K562 (cell line): ENCODE measurements at places on chromosomes 4 and X.

GRCh38 chr4:75490155-75490554 lies 24.0 kb downstream of the RCHY1 start:
- H3K4me3 ChIP-seq: no peak overlapping the region
- H3K36me3 ChIP-seq: peaks cover 77% of the 10 kb centered on the region
- no peak for DNase-seq
- H3K4me1 ChIP-seq: no peaks in the 10 kb centered on the region
- H3K27me3 ChIP-seq: no peaks in the 10 kb centered on the region

GRCh38 chr4:90028460-90028859 lies 98.7 kb upstream of the CCSER1 start:
- no peaks in the 10 kb centered on the region for H3K27me3 ChIP-seq
- no peak overlapping the region for H3K27ac ChIP-seq

DNA sequence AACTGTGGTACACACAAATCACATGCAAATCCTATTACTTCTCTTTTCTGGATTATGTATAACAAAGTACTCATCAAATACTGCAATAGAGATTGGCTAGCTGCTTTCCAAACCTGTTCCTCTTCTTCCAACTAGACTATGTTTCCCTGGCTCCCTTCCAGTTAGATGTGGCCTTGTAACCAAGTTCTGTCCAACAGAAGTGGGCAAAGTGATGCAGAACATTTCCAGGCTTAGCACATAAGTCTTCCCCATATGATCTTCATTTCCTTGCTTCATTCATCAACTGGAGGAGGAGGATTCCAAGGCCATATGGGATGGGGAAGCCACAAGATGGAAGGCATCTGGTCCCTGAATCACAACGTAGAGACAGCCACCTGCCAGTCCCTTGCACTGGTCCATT lies 8.0 kb downstream of the SLC9A7 start:
- DNase-seq: no peak
- no peaks in the 10 kb centered on the region for H3K36me3 ChIP-seq
- no peak overlapping the region for H3K4me3 ChIP-seq
- H3K27ac ChIP-seq: no peak overlapping the region
- H3K4me1 ChIP-seq: no peaks in the 10 kb centered on the region

DNA sequence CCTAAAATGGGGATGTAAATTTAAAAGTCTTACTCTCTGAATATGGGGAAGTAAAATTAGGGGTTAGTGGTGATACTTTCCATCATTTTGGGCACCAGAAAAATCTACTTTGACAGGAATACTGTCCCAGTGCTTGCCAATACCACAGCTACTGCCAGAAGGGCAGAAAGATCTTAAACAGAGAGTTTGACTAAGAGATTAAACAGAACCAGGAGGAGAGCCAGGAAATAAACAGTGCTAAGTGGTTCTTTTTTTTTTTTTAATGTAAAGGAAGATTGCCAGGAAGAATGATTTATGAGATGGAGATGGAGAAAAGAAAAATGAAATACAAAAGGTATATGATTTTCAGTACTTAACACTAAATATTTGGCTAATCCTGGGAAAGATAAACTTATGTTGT lies 126.8 kb downstream of the RTL3 start:
- H3K36me3 ChIP-seq: no peaks in the 10 kb centered on the region
- H3K4me3 ChIP-seq: no peak overlapping the region
- H3K27me3 ChIP-seq: no peaks in the 10 kb centered on the region
- no peak for DNase-seq

- H3K4me3 ChIP-seq: no peak overlapping the region
- no peak overlapping the region for H3K27ac ChIP-seq
- DNase-seq: no peak
- no peaks in the 10 kb centered on the region for H3K36me3 ChIP-seq
- H3K27me3 ChIP-seq: no peaks in the 10 kb centered on the region
Observed at GRCh38 chr4:73520821-73521220, 39.3 kb downstream of the AFM start.

DNA sequence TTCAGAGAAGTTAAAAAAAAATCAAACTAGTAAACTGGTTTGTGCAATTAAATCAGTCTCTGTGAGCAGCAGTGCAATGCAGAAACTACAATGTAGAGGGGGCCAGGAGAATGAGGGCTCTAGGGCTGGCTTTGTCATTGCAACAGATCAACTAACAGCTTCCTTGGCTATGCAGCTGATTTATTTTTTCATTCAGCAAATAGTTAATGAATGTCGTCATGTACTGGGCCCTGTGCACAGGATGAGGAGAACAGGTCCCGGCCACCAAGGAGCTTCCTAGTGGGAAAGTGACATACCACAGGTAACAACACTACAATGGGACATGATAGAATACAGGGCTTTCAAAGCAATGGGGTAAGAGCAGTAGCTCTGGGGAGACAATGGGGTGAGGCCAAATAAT lies 190.1 kb downstream of the NSUN7 start:
- H3K4me1 ChIP-seq: no peaks in the 10 kb centered on the region
- no peak overlapping the region for H3K4me3 ChIP-seq
- DNase-seq: no peak
- H3K27me3 ChIP-seq: no peaks in the 10 kb centered on the region
- no peaks in the 10 kb centered on the region for H3K36me3 ChIP-seq

DNA sequence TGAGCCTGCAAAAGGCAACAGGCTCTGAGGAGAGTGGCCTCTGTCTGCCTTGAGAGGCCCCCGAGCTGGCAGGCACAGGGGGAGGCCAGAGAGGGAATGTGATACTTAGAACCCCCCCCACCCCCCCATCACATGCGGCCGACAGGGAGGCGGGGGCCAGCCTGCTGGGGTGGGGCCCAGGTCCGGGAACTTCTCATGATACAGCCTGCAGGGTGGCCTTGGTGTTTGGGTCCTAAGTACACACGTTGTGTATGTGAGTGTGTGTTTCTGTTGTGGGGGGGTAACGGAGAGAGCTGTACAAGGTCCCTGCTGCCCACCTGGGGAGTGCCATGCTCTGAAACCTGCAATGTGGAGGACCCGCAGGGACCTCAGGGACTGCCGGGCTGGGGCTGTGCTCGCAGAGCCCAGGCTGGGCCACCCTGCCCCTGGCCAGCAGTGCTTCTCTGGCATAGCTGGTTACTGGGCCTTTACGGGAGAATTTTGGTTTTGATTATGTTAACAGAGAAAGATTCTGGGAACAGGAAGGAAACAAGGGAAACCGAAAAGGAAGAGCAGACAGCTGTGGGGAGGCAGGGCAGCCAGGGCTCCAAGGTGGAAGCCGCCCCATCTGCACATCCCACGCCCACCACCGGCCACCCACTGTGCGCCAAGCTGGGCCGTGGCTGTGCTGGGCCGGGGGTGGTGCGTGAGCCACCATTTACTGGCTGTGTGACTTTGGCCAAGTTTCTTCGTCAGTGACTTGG lies 19.9 kb downstream of the SH3BP2 start:
- no peak overlapping the region for H3K27ac ChIP-seq
- DNase-seq: no peak
- H3K36me3 ChIP-seq: no peaks in the 10 kb centered on the region
- peaks cover 46% of the 10 kb centered on the region for H3K4me1 ChIP-seq
- no peaks in the 10 kb centered on the region for H3K27me3 ChIP-seq

DNA sequence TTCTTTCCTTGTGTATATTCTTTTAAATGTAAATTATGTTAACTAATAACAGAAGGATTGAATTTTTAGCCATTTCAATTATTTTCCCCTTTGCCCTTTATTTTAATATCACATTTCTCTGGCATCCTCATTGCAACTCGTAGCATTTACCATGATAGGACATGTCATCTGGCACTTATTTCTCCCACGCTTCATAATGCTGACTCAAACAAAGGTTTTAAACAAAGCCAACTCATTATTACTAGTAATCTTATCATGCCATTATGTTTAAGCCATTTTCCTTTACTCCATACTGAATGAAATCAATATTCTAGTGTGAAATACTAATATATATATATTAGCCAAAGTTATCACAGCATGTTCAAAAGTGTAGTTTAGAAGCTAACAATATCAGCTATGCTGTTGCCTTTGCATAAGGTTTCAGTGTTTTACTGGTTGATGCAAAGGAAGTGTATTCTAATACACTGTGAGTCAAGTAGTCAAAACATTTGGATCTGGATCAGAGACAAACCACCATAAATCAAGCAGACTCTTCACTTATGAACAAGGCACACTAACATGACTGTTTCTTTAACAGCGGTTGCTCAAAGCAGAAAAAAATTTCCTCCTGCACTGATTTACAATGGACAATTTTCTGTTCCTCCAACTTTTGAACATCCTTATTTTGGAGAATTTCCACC lies 281.6 kb downstream of the SLC7A11 start:
- no peaks in the 10 kb centered on the region for H3K36me3 ChIP-seq
- no peak for DNase-seq
- no peaks in the 10 kb centered on the region for H3K27me3 ChIP-seq
- H3K4me1 ChIP-seq: no peaks in the 10 kb centered on the region
- H3K27ac ChIP-seq: no peak overlapping the region
- H3K4me3 ChIP-seq: no peak overlapping the region

GRCh38 chrX:13797512-13797911 lies 19.4 kb downstream of the GPM6B start:
- no peak overlapping the region for H3K4me3 ChIP-seq
- no peak overlapping the region for H3K27ac ChIP-seq
- H3K36me3 ChIP-seq: no peaks in the 10 kb centered on the region
- H3K27me3 ChIP-seq: no peaks in the 10 kb centered on the region; the same call in 2 of the 3 replicates
- H3K4me1 ChIP-seq: no peaks in the 10 kb centered on the region

GRCh38 chrX:15848576-15848975 lies 6.0 kb downstream of the AP1S2 start:
- peaks cover 55% of the 10 kb centered on the region; the same call in 2 of the 3 replicates for H3K36me3 ChIP-seq
- H3K27me3 ChIP-seq: no peaks in the 10 kb centered on the region
- H3K4me1 ChIP-seq: no peaks in the 10 kb centered on the region; the same call in 2 of the 3 replicates
- no peak overlapping the region for H3K27ac ChIP-seq
- no peak overlapping the region for H3K4me3 ChIP-seq

DNA sequence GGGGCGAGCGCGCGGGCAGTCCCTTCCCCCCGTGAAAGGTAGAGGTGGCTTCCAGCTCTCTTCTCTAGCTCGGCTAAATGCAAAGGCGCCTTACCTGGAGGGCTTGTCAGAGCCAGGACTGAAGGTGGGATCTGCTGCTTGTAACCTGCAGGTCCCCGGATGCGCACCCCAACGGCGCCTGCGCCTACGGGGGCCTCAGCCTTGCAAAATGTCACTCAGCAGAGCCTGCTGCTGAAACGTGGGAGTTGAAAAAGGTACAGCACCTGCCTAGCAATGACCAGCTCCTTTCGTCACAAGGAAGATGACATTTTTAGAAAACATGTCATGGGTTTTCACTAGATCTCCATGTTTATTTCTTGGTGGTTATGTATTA lies 583 bp downstream of the ABHD18 start:
- H3K4me3 ChIP-seq: peak overlapping the region; percentile 59
- peaks cover 21% of the 10 kb centered on the region for H3K36me3 ChIP-seq
- peak; percentile 62 for DNase-seq
- H3K27ac ChIP-seq: peak overlapping the region; percentile 80
- H3K27me3 ChIP-seq: no peaks in the 10 kb centered on the region
- H3K4me1 ChIP-seq: peaks cover 13% of the 10 kb centered on the region

DNA sequence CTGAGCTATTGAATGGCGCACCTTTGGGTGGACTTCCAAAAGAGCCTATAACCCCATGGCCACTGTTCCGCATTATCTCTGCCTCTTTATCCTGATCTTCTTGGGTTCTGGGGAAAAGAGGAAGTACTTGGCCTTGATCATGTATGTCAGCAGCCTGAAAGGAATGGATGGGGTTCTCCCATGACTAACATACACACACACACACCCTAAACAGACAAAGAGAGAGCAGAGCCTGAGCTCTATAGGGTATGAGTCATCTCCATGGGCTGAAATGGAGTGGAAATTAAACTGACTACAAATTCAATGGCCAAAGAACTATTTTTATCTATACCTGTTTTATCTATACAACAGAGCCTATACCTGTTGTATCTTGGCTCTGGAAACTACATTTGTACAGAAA lies 141.5 kb upstream of the MTMR8 start:
- no peaks in the 10 kb centered on the region for H3K27me3 ChIP-seq
- H3K4me1 ChIP-seq: no peaks in the 10 kb centered on the region
- H3K4me3 ChIP-seq: no peak overlapping the region
- no peak overlapping the region for H3K27ac ChIP-seq
- H3K36me3 ChIP-seq: no peaks in the 10 kb centered on the region

GRCh38 chr4:93981594-93981993 lies 153.0 kb downstream of the ATOH1 start:
- no peak for DNase-seq
- no peak overlapping the region for H3K27ac ChIP-seq
- no peak overlapping the region for H3K4me3 ChIP-seq
- no peaks in the 10 kb centered on the region for H3K4me1 ChIP-seq
